ENCODE measurements at places on chromosomes 4 and X.

- no peak for DNase-seq
Measured at GRCh38 chr4:123469696-123470095, 73.1 kb downstream of the SPRY1 start.

- DNase-seq = no peak
Measured at GRCh38 chr4:86977621-86978184, 42.9 kb downstream of the AFF1 start.

GRCh38 chrX:131778269-131779218 lies 234.7 kb downstream of the OR13H1 start:
- DNase-seq = no peak

- DNase-seq = no peak
Measured at GRCh38 chr4:61318431-61318830, 118.3 kb downstream of the ADGRL3 start.

DNA sequence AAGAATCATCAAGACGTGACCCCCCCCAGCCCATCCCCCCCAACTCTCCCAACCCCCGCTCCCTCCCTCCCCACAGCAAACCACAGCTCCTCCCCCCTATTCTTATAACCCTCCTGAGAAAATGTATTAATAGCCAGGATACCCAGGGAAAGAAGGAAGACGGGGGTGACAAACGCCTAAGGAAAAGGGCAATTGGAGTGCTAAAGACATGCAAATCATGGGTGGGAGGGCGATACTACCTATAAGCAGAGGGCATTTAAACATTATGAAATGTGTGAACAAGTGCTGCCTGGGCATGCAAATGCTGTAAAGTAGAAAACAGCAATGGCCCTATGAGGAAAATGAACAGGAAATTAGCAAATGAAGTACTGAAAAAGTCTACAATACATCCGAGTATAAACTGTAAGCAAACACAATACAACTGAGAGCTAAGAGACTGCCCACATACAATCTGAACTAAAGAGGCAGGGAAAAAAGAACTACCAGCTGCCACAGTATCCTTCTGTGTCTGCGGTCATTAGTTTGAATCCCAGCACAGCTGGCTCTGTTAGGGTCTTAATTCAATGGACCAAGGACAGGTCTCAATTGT lies 2.4 kb downstream of the CXXC4 start:
- no peak for DNase-seq

- DNase-seq = no peak
Measured at GRCh38 chrX:123217728-123218127, 33.6 kb downstream of the GRIA3 start.
